EH (cell line): ENCODE measurements at places on chromosomes 4 and X.

DNA sequence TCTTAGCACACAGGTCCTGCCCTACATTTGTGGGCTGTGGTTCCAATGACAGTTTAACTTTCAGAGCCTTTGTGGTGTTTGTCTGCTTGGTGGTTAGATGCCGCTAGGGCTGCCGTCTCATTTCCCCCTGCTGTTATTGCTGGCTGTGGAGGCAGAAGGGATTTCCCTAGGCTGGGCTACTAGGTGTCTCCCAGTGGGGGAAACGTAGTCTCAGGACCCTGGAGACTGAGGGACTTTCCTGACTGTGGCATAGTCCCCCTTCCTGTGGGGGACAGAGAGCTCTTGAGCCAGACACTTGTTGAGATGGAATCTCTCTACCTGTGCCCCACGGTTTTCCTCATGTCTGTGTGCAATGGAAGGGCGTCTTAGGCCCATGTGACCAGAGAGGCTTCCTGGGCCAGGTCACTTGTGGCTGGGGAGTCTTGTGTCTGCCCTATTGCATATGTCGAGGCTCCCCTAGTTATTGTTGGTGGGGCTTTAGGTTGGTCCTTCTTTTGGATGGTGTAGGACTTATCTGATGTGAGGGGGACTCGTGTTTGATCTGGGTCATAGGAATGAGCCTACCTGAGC lies 68.2 kb downstream of the ARHGAP10 start:
- DNase-seq = no peak

DNA sequence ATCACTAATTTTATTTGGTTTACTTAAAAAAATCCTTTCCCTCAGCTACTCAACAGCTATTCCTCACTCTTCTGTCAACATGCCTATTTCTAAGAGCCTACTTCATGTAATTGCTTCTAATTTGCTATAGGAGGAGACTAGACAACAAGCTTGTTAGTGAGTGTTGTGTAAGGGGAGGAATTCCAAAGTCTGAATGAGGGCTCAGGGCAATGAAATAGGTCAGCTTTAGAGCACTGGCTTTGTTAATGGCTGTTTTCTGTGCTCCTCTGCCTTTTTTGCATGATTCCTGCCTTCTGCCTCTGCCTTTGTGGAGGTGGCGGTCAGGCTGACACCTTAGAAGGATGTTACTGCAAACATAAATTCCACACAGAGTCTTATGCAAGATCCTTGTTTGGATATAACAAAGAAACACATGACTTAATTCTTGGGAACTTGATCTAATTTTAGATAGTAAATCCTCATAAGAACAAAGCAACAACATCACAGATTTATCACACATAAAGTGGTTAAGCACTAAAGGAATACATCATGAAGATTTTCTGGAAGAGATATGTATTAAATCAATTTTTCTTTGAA lies 15.0 kb upstream of the PAGE1 start:
- DNase-seq = no peak

GRCh38 chrX:139554376-139554775 lies 23.8 kb downstream of the F9 start:
- no peak for DNase-seq

GRCh38 chr4:142238589-142238988 lies 602.2 kb downstream of the IL15 start:
- peak; percentile 75 for DNase-seq

DNA sequence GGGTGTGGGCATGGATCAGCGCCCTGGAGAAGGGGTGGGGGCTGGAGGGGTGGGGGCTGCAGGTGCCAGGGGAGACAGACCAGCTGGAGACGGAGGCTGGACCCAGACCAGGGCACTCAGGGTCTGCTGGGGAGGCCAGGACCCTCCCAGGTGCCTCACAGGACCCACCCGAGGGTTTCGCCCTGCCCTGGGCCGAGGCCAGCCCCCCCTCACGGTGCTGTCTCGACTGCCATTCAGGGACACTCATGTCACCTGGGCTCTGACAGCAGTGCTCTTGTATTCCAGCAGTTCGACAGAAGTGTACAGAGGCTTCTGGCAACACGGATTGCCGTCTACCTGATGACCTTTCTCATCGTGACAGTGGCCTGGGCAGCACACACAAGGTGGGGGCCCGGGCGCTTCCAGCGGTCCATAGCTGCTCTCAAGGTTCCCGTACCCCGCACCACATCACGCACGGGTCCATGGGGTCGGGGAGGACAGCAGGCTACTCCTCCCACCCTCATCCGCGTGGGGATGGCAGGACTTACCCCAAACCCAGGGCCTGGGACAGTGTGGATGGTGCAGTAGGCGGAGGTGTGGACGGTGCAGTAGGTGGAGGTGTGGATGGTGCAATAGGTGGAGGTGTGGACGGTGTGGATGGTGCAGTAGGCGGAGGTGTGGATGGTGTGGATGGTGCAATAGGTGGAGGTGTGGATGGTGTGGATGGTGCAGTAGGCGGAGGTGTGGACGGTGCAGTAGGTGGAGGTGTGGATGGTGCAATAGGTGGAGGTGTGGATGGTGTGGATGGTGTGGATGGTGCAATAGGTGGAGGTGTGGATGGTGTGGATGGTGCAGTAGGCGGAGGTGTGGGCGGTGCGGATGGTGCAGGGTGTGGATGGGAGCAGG lies 18.1 kb downstream of the TMEM175 start:
- DNase-seq = no peak

DNA sequence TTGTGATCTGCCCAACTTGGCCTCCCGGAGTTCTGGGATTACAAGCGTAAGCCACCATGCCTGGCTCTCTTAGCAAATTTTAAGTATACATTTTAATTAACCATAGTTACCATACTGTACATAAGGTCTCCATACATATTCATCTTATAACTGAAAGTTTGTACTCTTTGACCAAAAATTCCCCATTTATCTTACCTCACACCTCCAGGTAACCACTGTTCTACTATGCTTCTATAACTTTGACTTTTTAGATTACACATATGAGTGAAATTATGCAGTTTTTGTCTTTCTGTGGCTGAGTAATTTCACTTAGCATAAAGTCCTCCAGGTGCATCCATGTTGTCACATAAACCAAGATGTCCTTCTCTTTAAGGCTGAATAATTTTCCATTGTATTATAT lies 17.4 kb downstream of the C4orf51 start:
- no peak for DNase-seq

DNA sequence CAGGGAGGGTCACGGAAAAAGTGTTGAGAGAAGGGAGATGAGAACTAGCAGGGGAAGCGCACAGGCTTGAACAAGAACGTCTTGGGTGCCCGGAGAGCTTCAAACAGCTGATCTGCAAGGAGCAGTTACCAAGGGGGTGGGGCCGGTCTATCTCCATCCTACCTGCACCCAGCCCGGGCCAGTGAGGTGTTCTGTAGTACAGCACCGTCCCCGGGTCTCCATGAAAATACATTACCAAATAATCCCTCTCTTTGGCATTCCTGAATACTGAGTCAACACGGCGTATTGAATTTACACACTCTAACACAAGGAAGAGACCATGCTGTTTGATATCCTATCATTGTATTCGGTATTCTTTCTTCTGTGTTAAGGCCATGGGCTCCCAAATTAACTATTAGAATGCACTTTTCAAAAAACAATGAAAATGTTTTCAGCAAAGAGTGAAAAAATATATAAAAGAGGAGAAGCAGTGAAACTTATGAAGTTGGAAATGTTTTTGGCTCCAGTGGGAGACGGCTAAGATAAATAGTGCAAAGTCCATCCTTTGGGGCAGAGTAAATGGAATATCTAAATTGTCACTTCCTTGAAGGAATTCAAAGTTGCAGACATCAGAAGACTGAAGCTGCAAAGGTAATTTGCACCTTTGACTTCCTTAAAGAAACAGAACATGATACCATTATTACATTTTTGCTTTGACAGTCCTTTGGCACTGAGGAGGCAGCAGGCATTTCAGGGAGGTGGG lies 90.3 kb downstream of the DHRSX start:
- no peak for DNase-seq

GRCh38 chrX:10401239-10401638 lies 219.1 kb downstream of the MID1 start:
- no peak for DNase-seq

DNA sequence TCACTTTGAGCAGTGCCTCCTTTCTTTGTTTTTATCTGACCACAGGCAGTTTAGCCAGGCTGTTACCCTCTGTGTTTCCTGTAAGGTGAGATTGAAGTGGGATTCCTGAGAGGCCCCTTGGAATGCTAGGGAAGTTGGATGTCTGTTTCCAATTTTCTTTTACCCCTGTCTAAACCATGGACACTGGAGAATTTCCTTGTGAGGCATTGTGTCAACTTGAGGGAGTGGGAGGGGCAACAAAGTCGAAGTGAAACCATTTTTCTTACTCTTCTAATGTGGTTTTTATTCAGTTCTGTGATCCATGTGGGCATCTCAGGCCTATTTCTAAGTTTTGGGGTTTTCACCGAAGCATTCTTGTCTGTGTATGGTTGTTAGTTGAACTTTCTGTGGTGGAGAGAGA lies 296.1 kb upstream of the UGT8 start:
- peak; percentile 42 for DNase-seq

DNA sequence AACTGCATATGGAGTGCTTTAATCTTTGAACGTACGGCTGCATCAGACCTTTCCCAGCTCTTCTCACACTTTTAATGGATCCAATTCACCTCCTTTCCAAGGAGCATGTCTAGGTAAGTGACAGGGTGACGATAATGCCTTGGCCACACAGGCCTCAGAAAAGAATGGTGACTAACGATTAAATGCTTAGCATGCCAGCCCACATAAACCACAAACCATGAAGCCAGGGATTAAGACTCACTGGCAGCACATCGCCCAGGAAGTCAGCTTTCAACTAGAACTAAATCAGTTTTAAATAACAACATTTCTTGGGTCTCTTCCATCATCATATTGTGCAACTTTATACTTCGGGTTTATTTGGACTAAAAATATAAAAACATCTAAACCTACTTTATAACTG lies 28.7 kb downstream of the INPP4B start:
- peak; percentile 97 for DNase-seq

DNA sequence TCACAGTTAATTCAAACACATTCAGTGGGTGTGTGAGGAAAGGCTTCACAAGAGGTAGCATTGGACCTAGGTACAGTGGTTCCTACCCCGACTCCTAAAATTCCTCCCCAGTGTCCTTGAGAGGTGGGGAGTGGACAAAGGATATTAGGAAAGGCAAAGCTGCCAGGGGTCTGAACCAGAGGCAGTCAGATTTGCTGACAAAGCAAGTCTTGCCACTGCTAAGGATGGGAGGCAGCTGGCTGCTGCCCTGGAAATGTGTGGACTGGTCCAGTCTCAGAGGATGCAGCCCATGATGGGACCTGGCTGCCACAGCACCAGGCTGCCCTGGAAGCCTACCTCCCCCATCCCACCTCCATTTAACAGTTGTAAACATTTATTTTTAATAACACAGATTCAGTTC lies 4.1 kb upstream of the PHF8 start:
- no peak for DNase-seq

DNA sequence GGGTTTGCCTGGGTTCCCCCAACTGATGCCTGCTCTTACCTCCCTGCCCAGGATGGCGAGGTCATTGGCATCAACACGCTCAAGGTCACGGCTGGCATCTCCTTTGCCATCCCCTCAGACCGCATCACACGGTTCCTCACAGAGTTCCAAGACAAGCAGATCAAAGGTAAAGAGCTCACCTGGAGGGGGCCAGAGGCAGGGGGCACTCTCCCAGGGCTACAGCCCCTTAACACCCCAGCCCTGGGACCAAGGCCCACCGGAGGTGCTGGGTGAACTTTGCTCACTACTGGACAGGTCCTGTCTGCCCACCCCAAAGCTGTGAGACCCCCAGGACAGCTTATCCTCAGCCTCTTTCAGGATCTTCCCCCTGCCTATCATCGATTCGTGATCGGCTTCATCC lies 24.5 kb downstream of the HTRA3 start:
- DNase-seq = no peak

- peak; percentile 69 for DNase-seq
Measured at GRCh38 chr4:3123181-3123671, 48.7 kb downstream of the HTT start.

DNA sequence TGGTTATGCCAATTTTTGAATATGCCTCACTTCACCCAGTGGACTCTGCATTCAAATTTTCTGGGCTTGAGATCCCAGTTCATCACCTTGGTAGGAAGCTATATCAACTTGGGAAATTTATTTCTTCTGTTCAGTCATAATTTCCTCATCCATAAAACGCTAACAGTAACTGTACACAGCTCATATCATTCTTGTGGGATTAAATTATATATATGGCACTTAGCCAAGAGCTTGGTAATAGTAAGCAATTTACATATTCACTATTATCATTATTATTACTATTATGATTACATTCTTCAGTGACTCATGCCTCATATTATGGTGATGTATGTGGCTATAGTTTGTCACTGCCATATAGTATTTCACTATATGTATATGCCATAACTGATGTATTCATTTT lies 177.6 kb downstream of the CPE start:
- DNase-seq = no peak

- DNase-seq = no peak
Measured at GRCh38 chr4:134345244-134345643, 143.7 kb upstream of the PABPC4L start.

DNA sequence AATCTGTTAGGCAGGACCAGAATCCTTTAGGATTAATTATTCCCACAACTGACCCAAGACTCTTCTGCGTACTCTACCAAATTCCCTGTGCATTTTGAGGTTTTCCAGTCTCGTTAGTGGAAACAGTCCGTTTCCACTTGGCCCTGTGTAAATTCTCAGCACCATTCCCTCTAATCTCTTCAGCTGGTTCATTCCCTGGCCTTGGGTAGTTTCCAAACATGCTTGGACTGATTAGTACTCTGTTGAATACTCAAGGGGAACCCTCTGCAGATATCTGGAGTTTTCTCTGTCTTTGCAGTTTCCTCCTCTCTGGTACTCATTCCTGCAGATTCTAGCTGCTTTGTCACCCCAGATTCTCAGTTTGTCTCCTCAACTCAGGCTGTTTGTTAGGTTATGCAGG lies 80.4 kb downstream of the ZFX start:
- DNase-seq = peak; percentile 9

GRCh38 chrX:54238588-54238987 lies 55.5 kb upstream of the FAM120C start:
- DNase-seq = no peak

DNA sequence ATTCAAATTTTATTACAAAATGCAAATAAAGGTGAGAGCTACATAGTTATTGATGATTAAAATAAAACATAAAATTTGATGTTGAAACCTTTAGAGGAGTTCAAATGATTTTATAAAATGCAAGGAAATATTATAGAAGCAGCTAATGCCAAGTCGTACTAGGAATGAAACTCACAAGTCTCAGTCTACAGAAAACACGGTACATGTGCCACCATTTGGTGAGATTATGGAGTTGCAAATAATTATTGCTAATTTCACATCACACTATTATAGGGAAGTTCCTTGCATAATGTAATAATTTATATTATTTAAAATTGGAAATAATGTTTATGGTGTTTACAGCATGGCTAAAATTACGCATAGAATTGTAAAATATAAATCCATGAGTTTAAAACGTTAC lies 1601.7 kb upstream of the TENM3 start:
- DNase-seq = no peak

DNA sequence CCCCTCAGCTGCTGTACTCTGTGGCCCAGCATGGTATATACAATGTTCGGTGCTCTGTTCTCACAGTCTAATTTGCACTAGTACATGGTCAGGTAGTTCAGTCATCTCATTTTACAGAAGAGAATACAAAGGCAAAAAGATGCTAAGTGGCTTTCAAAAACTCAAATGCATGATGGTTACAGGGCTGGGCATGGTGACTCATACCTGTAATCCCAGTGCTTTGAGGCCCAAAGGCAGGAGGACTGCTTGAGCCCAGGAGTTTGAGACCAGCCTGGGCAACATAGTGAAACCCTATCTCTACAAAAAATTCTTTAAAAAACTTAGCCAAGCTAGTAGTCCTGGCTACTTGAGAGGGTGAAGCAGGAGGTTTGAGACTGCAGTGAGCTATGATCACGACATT lies 210.5 kb upstream of the KIT start:
- peak; percentile 16 for DNase-seq

GRCh38 chrX:134969726-134970125 lies 21.1 kb upstream of the SMIM10 start:
- peak; percentile 33 for DNase-seq
